ENCODE measurements at places on chromosomes 4 and X.

DNA sequence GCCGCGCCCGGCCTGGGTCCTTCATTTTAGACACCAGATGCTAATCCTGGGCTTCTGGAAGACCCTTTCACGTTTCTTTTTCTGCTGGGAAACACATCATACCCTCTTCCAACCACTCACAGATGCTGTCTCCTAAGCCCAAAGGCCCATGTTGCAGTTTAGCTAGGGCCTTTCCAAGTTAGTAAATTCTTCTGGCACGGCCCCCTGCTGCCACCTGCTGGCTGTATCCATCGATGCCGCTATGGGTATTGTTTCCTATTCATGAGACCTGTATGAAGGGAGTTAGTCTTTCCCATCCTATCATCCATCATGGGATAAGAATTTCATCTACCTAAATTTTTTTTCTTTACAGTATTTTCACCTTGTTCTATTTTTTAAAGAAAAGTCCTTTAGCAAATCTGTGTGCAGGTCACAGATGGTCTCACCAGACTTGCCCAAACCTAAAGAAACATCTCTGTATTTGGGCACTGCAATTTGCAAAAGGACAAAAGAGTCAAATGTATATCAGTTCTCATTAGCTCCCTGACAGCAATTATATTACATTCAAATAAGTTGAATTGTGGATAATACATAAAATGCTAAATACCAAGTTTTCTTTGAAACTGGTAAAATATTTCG lies 37.8 kb upstream of the SLC9A7 start:
- peak; percentile 54 for DNase-seq

- no peak for DNase-seq
Observed at GRCh38 chrX:154373340-154374306, 811 bp downstream of the FLNA start.

GRCh38 chr4:99657798-99658197 lies at the start of gene C4orf54:
TSS of gene C4orf54 (minus strand) at chr4:99657828. CDS start at chr4:99654648, 3,180 bp downstream.
- DNase-seq: no peak

- no peak for DNase-seq
Observed at GRCh38 chrX:56125946-56126345, 106.2 kb upstream of the KLF8 start.

DNA sequence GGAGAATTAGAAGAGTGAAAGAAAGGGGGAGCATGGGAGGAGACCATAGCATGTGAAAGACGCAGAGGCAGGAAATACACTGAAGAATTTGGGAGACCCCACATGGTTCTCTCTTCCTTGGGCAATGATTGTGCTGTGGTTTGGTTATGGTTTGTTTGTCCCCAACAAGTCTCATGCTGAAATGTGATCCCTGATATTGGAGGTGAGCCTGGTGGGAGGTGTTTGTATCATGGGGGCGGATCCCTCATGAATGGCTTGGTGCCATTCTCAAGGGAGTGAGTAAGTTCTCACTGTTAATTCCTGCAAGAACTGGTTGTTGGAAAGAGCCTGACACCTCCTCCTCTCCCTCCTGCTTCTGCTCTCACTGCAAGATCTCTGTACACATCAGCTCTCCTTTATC lies 78.6 kb upstream of the RAI2 start:
- DNase-seq: no peak

DNA sequence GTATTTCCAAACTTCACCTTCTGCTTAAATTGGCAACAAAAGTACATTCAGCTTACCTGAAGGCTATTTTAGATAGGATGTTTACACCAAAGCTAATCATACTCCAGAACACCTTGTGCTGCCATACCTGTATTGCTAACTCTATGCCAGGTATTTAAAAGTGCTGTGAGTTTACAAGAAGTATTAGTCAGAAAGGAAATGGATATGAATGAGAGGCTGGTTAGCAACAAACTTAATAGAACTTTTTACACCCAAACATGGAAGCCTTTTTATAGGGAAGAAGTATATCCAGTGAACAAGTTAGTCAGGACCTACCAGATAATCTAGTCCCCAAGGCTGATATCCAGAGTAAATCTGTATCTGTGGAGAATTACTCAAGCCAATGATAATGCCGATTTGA lies 131.2 kb upstream of the SPRY1 start:
- no peak for DNase-seq

DNA sequence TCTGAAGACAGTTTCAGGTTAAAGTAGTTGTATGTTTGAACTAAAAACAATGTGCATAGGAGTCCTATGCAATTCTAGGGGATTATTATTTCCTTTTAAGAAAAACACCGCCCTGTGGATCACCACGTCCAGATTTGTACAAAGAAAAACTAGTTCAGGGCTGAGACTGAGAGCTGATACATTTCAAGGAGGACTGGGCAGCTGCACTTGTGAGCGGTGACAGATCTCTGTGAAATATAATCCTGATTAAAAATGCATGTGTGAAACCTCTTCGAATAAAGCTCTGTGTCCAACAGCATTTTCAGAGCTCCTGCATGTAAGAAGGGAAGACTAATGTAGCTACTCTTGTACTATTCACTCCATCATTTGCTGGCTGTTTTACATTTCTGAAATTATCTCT lies 365.8 kb upstream of the PITX2 start:
- DNase-seq: no peak

GRCh38 chr4:78735697-78736096 lies 40.5 kb upstream of the BMP2K start:
- DNase-seq: no peak

- no peak for DNase-seq
Observed at GRCh38 chr4:172042714-172043114, 229.5 kb downstream of the GALNTL6 start.

GRCh38 chr4:1534876-1535526 lies 128.8 kb upstream of the NKX1-1 start:
- DNase-seq: no peak

DNA sequence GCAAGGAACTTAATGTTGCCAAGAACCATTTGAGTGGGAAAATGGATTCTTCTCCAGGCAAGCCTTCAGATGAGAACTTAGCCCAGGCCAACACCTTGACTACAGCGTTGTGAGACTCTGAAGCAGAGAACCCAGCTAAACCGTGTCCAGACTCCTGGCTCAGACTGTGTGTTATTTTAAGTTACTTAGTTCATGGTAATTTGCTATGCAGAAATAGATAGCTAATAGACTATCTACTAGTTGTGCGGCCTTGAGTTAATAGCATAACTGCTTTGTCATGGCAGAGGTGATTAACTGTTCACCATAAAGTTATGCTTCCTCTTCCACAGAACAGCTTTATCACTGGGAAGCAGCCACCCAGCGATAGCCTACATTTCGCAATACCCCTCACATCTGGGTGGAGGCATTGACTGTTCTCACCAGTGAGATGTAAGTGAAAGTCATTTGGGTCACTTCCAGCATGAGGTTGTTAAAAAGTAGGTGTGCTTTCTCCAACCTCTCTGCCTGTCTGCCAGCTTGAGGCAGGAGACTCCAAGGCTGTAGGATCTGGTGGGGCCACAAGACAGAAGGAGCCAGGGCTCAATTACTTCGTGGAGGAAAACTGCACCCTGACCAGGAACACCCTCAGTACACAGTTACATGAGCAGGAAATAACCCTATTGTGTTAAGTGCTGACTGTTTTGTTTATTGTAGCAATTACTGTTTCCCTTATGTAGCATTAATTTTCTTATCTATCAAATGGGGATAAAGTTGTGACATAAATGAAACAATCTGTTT lies 94.2 kb downstream of the GPAT3 start:
- DNase-seq: no peak

- DNase-seq: no peak
Observed at GRCh38 chrX:109270580-109271484, 211.1 kb downstream of the GUCY2F start.

Measured in effector memory CD4-positive, alpha-beta T cell (primary cell).